ENCODE measurements at places on chromosomes 2 and 18.

DNA sequence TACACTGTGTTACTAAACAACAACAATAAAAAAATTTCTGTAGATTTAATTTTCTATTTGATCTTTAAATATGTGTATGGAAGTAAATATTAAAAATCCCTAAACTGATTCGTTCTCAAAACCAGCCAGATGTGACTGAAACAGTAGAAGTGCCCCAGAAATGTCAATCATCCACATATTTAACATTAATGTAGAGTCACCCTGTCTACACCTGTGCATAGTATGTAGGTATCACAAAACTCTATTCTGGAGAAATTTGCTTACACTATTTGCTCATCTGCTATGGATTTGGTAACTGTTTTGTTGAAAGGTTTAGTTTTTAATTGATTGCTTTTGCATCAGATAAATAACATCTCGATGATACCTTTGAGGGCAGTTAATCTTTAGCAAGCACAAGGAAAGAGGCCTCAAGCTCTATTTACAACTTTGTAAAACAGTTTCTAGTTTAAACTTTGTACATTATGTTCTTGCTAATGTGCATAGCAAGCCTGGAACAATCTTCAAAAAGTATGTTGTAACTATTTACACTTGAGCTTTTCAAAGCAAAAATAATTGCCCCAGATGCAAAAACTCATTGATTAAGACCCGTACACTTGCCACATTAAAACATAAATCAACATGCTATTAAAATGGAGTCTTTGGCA is 76.8 kb downstream of the PPP1R1C start:
- DNase-seq: no peak

DNA sequence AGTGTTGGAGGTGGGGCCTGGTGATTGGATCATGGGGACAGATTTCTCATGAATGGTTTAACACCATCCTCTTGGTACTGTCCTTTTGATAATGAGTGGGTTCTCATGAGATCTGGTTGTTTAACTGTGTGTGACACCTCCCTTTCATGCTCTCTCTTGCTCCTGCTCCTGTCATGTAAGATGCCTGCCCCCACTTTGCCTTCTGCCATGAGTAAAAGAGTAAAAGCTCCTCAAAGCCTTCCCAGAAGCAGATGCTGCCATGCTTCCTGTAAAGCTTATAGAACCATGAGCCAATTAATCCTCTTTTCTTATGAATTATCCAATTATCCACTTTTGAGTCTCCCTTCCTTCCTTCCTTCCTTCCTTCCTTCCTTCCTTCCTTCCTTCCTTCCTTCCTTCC is 317.7 kb downstream of the RDH14 start:
- no peak for DNase-seq

DNA sequence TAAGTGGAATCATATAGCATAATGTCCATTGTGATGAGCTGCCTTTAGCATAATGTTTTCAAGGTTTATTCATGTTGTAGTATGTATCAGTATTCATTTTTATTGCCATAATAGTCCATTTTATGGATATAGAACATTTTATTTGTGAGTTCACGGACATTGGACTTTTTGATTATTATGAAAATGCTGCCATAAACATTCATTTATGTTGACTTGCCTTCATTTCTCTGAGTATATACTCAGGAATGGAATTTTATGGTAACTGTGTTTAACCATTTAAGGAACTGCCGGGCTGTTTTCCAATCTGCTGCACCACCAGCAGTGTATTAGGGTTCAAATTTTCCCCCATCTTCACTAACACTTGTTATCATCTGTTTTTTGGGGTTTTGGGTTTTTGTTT is 12.2 kb downstream of the CREB1 start:
- DNase-seq: no peak

DNA sequence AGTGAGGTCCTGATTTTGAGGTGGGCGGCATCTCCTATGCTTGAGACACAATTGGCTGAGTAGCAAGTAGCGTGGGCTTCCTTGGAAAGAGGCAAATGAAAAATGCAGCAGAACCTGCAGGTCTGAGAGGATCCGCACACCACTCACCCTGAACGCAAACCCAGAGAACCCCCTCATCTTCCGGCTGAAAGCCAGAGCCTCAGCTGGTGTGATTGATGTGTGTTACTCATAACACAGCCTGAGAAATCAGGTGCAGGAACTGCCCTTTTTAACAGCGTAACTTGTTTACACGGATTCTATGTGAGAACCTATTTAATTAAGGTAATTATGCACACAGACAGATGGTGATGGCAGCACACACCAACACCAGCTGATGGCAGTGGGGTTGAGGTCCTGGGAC is 123.4 kb downstream of the MRO start:
- DNase-seq: no peak

- DNase-seq: no peak
Measured at GRCh38 chr18:54947091-54947490, 12.2 kb downstream of the CCDC68 start.

DNA sequence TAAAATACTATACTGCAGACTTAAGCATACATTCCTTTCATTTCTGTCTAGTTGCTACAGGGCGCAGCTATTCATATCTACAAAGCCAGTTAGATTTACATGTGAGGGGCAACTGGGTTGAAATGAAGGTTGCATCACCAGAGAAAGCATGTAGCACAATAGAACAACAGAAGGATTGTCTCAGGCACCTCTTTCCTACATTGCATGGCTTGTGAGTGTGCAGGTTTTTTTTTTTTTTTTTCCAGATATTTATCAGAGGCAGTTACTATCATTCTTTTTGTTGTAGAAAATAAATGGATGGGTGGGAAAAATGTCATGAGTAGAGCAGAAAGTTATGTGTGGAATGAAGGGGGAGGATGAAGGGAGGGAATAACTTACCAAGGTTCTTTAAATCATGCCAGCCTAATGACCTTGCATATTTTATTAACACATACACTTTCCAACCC is 86.8 kb downstream of the ERBB4 start:
- DNase-seq: peak; percentile 89

- no peak for DNase-seq
Measured at GRCh38 chr2:86785456-86785855, 5.3 kb downstream of the CD8A start.

- DNase-seq: no peak
Measured at GRCh38 chr18:59279193-59279592, 5.9 kb upstream of the RAX start.

- DNase-seq: no peak
Measured at GRCh38 chr2:78077633-78078032, 555.5 kb upstream of the LRRTM4 start.

GRCh38 chr2:163119966-163120365 is 281.4 kb upstream of the KCNH7 start:
- no peak for DNase-seq

GRCh38 chr2:144516411-144516980 is 3.4 kb downstream of the ZEB2 start:
- DNase-seq: no peak

DNA sequence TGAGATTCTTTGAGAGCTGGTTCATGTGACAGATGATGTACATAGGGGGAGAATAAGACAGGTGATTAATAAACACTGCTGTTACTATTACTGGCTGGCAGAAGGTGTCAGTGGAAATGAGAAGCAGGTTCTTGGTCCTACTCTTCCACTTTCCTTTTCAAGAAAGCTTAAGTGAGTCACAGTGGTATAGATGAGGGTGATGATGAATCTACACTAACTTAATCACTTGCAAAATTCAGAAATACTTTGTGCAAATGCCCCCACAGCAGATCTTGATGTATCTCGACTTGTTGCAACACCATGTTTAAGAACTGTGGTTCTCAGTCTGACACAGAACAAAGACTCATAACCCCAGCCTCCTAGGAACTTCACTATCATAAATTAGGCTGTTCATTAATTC is 35.9 kb upstream of the MGAT5 start:
- DNase-seq: peak; percentile 22

- DNase-seq: no peak
Measured at GRCh38 chr2:231343988-231344387, 51.5 kb upstream of the B3GNT7 start.

DNA sequence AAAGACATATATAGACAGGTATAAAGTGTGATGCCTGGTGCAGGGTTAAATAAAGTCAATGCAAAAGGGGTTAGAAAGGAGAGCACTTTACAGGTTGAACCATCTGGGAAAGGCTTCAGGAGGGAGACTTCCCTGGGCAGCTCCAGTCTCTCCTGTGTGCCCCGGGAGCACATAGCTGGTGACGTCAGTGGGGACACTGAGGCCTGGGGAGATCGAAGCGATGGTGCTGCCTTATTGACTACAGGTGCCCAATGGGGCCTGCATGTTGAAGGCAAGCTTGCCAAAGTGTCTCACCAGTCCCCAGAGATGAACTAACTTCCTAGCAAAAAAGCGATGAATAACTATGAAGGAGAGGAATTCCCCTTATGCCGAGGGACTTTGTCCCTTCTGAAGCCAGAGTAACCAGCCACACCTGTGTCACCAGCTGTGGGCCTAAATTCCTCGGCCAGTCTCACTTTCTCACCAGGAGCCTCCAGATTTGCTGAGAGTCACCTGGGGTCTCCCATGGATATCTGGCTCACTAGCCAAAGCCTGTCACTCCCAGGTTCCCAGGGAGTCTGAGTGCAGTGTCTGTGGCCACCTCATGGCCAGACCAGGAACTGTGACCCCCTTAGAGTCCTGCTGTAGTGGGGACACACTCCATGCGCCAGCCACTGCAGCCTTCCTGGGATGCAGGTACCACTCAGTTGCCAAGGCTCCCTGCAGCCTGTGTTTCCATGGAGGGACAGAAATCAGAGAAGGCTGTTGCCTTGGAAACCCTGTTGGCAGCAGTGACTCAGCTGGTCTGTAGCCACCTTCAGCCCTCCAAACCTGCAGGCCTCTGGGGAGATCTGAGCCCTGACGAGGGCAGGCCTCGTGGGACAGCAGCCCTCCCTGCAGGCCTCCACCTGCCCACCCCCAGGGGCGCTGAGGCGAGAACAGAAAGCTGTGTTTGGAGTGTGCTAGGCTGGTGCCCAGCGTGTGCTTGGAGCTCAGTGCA is 128.7 kb downstream of the CTIF start:
- peak; percentile 23 for DNase-seq

DNA sequence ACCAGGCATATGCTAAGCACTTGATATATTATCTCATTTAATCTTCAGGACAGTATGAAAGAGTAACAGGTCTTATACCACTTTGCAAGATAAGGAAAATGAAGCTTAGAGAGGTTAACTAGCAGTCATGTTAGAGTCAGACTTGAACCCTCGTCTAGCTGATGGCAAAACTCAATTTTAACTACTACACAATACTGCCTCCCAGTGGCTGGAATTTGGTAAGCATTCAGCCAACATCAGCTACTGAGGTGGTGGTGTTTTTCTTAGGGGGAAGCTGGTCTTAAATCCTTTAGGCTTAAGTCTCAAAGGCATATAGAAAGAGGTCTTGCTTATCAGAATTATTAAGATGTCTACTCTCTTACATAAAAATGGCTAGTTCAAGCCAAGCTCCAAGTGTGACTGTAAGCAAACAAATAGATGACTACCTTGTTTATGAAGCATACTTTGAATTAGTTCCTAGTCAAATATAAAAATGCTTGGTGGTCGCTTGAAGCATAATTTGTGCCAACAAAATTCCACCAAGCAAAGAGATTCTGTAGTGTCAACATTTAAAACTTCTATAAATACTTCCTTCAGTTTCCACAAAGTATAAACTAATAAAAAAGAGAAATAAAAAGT is 325.4 kb upstream of the FIGN start:
- DNase-seq: no peak

- DNase-seq: no peak
Measured at GRCh38 chr18:31634331-31634713, 42.6 kb downstream of the TTR start.

- DNase-seq: no peak
Measured at GRCh38 chr18:26356045-26356785, 130.0 kb downstream of the TAF4B start.

- no peak for DNase-seq
Measured at GRCh38 chr2:176140513-176141317, 10.6 kb upstream of the HOXD4 start.

DNA sequence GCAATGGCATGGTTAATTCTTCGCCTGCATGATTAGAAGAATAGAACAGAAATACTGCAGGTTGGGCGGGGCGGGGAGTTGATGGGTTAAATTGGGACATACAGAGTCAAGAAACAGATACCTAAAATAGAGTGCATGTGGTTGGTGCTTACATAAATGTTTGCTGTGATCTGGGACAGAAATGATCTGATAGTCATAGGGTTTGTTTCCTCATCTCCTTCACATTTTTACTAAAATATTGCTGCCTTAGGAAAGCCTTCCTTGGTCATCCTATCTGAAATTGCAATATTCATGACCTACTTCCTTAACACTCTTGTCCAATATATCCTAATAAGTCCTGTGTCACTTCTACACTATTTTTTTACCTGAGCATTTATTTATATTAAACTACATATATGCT is 163.9 kb downstream of the TMEFF2 start:
- DNase-seq: no peak

- peak; percentile 16 for DNase-seq
Measured at GRCh38 chr2:26692279-26692896, at the start of gene KCNK3. Gene KCNK3 (plus strand): TSS chr2:26692722. CDS start chr2:26692876, 154 bp downstream.

Data from astrocyte (in vitro differentiated cells and primary cell).